Stimulated activated CD4-positive, alpha-beta T cell treated with anti-CD3 and anti-CD28 coated beads, Interleukin-1b, Interleukin-23, amount 100 ng/mL, for 1 hour (primary cell): ENCODE measurements at places on chromosomes 2 and 18.

DNA sequence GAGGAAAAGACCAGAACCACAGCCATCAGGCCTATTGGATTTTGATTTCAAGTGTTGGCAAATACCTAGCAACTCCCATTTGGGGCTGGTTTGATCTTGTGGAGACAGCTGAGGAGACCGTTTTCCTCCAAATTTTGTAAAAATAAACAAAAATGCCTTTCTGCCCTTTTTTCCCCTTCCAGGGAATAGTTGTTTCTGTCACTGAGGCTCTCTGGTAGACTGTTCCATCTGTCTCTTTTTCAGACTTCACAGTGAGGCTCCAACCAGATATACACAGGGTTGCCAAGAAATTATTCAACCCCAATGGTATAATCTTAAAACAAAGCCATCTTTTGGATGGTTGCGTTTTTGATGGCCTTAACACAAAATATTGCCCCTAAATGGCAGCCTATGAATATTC, 115.7 kb downstream of the ACOXL start:
- no peak for DNase-seq

- no peak for DNase-seq
These were observed 969.6 kb upstream of the PIK3C3 start for GRCh38 chr18:40985436-40985835.

DNA sequence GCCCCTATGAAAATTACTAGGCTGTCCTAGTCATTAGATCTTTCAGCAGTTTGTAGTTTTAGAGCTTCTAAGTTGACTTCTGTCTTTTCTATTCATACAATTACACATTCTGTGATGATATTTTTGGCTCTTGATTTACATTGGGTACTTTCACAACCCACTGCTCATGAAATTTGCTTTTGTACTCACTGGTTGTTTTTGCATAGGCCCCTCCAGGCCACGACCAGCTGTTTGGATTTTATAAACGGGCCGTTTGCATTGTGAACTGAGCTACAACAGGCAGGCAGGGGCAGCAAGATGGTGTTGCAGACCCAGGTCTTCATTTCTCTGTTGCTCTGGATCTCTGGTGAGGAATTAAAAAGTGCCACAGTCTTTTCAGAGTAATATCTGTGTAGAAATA, 193.8 kb downstream of the RPIA start:
- DNase-seq, result no peak

GRCh38 chr2:232261776-232262175, 116.8 kb upstream of the ALPP start:
- DNase-seq, result no peak

DNA sequence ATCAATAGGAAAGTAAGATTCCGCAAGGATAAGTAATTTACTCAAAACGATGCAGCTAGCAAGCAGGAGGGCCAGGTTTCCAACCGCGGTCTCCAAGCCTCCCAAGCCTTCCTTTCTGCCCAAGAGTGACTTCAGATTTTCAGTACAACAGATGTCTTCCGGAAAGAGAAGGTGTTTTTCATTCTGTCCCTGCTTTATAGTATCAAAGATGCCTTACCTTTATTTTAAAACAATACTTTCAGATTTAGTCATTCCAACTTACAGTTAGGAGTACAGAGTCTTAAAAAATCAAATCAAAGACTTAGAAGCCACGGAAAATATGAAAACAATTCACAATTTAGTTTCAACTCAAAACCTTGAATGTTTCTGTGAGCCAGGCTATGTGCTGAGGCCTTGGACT, 43.6 kb downstream of the CYB5A start:
- DNase-seq, result no peak

- DNase-seq, result no peak
These were observed 106.2 kb downstream of the HDAC4 start for GRCh38 chr2:239294571-239295054.

DNA sequence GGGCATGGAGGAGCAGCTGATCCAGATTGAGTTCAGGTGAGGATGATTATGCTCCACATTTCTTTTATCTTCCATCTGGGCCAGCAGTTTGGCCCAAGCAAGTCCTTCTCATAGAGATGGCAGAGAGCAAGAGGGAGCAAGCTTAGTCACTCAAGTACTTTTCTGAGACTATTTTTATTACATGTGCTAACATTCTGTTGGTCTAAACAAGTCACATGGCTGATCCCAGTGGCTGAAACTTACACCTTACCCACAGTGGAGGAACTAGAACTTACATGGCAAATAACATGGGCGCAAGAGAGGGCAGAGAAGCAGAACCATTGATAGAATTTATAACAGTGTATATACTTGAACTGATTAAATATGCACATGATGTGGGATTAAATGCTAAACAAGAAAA, 105.7 kb downstream of the KYNU start:
- no peak for DNase-seq

GRCh38 chr2:119157850-119158511, 570 bp downstream of the C1QL2 start:
- DNase-seq, result no peak

- no peak for DNase-seq
These were observed 1.1 kb downstream of the ITGAV start for GRCh38 chr2:186590759-186591505.

DNA sequence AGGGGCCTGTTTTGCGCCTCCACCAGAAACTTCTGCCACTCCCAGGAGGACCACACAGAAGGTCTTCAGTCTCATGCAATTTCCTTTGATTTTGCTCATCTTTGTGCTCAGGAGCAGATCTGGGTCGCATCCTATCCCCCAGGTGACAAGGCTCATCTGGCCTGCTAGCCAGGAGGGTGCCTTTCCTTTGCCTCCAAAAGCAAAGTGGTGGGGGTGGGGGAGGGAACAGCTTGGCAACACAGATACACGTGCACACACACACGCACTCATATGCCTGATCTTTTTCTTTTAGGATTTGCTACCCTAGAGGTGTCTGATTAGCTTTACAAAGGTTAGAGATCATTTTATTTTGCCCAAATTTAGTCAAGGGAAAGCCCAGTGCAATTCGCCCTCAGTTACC, 13.8 kb upstream of the SPATA3 start:
- no peak for DNase-seq

GRCh38 chr2:234588054-234588430, 91.2 kb upstream of the ARL4C start:
- no peak for DNase-seq

GRCh38 chr2:181308766-181309515, 148.2 kb upstream of the ITGA4 start:
- DNase-seq, result no peak

- DNase-seq, result no peak
These were observed 207.5 kb downstream of the SPP2 start for GRCh38 chr2:234257859-234258561.

DNA sequence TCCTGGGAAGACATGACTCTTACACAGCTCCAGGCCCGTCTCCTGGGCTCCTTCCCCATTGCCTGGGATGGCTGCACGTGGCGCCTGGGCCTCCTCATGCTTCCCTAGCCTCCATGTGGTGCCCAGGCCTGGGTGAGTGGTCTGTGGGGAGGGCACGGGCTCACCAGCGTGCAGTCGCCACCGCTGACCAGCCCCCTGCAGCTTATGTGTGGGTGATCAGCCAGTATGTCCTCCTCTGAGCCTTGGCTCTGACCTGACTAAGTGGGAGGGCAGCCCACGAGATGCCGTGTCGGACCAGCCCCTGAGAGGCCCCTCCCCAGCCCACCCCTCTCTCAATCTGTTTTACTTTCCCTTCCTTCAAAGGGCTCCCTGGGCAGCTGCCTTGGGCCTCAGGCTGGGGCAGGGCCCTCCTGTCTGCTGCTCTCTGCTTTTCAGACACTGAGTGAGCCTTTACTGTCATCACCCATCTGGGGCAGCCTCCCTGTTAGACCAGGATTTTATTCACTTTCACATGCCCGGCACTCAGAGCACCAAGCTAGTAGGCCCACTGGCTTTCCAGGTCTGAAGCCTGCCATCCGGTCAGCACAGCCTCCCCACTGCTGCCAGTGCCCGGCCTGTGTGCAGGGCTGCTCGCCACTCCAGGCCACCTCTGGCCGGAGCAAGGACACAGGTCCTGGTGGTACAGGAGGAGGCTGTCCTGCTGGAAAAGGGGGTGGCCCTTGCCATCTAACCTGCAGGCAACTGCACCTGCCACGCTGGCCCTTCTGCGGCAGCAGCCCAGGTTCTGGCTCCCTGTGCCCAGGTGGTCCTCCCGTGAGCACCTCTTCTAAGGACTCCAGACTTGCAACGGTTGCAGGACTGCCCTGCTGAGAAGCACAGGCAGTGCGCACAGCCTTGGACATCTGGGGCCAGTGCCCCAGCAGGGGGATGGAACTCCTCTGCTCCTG, 84.9 kb upstream of the HPCAL1 start:
- no peak for DNase-seq

- DNase-seq, result no peak
These were observed 73.7 kb downstream of the LRATD1 start for GRCh38 chr2:14706201-14706600.

DNA sequence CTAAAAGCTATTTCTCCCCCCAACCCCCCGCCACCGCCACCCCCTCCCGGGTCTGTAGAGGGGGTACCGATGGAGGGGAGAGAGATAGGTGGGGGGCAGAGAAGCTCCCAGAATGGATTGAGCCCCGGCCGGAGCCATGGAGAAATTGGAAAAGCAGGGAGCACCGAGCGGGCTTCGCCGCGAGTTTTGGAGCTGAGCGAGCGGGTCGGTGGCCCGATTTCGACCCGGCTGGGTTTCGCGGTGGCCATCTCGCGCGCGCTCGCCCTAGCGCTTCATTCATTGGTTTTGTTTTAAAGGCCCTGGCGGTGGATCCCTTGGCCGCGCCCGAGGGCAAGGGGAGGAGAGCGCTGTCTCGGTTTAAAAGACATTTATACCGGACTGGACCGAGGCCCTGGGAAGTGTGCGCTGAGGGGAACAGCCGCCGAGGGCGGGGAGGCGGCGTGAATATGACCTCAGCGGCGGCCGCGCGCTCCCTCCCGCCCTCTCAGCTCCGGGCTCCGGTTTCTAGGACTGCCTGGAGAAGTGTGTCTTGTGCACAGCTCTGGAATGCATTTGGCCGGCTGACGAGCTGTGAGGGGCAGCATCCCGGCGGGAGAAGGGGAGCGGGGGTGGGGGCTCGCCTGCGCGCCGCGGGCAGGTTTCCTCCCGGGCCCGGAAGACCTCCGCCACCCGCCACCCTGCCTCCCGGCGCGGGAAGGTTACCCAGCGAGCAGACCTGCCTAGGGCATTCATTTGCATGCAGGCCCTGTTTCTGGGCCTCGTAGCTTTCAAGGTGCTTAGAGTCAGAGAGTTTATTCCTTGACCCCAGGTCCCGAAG, 1.7 kb upstream of the SMAD7 start:
- no peak for DNase-seq

GRCh38 chr2:12486205-12487118, 230.3 kb upstream of the TRIB2 start:
- no peak for DNase-seq

GRCh38 chr2:150339951-150340350, 147.5 kb downstream of the RND3 start:
- DNase-seq, result no peak

DNA sequence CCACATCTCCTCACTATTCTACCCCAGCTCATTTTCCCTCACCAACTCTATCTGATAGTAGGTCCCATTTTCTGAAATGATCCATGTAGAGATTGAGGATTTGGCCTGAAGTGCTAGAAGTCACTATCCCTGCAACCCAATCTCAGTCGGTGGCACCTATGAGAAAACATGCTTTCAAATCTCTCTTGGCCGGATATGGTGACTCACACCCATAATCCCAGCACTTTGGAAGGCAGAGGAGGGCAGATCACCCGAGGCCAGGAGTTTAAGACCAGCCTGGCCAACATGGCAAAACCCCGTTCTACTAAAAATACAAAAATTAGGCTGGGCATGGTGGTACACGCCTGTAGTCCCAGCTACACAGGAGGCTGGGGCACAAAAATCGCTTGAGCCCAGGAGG, 19.1 kb upstream of the MARCHF4 start:
- no peak for DNase-seq

DNA sequence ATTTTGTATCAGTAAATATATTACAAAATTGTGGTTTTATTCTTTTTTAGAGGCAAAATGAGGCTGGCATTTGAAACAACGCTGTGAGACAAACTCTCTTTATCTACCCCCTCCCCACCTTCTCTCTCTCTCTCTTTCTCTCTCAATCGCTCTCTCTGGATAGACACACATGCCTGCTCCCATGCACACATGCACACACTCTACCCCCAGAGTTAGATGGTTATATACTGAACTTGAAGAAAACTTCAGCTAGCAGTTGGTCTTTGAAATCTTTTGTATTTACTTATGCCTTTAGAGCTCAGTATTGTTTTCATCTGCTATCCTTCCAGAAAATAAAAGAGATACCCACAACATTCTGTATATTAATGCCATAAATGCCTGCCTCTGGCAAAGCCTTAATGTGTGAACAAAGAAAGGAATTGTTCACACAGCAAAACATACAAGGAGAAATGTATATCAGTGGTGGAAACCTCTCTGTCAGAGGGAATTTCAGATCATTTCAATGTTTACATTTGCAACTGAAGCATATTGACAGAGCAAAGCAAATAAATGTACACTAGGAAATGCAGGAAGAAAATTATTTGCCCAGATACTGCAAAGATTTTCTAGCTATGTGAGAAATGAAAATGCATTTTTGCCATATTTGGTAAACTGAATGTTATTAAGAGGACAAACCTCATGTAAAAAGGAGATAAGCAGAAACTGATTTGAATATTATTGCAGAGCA, 217.0 kb upstream of the UBE2E3 start:
- DNase-seq, result no peak

GRCh38 chr2:233259730-233260129, 8.3 kb downstream of the ATG16L1 start:
- no peak for DNase-seq

DNA sequence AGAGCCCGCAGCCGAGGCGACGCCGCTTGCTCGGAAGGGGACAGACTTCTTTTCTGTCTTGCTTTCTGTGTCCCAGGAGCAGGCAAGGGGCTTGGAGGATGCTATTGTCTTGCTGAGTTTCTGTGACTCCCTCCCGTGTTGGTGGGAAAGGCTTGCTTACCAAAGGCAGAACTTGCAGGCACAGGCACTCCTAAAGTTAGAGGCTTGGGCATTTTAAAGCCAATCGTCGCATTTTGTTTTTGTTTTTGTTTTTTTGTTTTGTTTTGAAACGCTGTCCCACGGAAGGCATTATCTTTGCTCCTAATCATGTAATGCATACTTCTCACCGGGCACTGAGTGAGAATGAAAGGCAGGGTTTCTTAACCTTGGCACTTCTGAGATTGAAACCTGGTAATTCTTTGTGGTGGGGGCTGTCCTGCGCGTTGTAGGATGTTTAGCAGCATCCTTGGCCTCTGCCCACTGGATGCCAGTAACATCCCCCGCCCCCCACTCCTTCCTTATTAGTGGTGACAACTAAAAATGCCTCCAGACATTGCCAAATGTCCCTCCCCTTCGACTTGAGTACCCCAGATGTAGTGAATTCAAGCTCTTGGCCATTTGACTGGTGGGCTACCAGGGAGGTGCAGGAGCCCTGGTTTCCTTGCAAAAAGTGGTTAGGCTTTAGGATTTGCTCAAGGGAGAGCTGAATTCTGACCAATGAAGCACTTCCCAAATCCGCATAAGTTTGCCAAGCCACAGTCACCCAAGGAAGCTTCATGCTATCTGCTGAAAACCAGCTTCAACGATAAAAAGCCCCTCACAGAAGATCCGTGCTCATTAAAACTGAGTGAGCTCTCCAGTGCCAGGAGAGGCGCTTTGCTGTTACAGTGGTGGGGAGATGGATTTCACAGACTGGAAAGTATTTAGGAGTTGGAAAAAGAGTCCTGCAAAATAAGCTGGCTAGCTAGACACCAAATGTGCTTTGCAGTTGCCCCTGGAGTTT, 1.2 kb downstream of the ANTXR1 start:
- DNase-seq, result no peak

GRCh38 chr2:217897091-217897715, 105.6 kb downstream of the TNS1 start:
- no peak for DNase-seq
